CD4-positive, alpha-beta T cell (primary cell): ENCODE measurements at places on chromosomes 3 and 15. TPM values are rescaled to one million over a fixed set of nuclear protein-coding genes. Genes with fewer than 3 reads are reported as not detected.

DNA sequence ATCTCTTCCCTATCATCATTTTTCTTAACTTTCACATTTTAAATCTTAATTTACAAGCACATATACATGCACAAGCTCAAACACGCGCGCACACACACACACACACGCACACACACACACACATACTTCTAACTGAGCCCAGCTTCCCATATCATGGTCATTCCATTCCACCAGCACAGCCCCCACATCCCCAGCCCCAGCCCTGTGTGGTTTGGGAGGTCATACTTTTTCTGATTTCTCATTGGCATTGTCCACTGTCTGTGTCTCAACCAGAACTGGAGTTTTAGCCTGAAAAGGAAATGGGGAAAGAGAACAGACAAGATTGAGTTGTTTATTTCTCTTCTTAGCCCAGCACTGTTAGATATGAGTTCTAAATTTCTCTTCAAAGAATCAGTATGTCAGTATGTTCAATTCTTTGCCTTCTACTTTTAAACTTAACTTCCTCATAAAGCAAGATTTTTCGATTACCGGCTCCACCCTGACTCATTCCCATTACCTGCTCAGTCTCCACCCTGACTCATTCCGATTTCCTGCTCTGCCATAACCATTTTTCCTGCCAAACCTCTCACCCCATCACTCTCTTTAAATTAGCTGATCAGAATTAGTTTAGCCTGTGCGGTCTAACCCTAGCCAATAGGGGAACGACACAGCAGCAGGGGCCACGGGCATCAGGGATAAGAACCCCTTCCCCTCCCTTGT, 6.4 kb downstream of the IQCF1 start:
- H3K4me1 ChIP-seq = peaks cover 4% of the 10 kb centered on the region
- H3K4me3 ChIP-seq = no peak overlapping the region
- DNase-seq = no peak
- H3K27ac ChIP-seq = no peak overlapping the region
- peaks cover 8% of the 10 kb centered on the region for H3K27me3 ChIP-seq

DNA sequence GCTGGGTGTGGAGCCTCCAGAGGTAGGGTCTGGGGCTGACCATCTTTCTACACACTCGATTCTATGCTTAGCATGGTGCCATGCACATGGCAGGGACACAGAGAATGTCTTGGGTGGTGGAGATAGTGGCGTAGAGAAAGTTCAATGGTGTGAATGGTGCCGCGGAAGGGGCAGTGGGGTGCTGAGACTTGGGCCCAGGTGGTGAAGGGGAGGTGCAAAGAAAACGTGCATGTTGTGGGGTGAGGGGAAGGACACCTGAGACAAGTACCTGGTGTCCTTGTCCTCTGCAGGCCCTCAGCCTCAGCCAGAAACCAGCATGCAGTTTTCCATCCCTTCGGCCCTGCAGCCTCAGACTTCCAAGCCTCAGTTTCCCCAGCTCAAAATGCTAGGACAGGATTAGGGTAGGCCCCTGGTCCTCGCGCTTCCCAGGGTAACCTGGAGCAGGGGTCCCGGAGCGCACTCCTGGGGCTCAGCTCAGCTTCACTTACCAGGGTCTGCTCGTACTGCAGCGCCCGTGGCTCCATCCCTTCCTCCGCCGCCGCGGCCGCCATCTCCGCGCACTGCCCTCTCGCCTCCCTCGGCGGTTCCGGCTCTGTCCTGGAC, 375 bp downstream of the CLCN2 start:
- H3K27me3 ChIP-seq = no peaks in the 10 kb centered on the region
- no peaks in the 10 kb centered on the region for H3K36me3 ChIP-seq
- DNase-seq = no peak
- no peak overlapping the region for H3K27ac ChIP-seq

XRN1 gene
- 85.7 TPM for total RNA-seq

GRCh38 chr15:97875025-97875512, 85.4 kb upstream of the ARRDC4 start:
- no peaks in the 10 kb centered on the region for H3K36me3 ChIP-seq
- no peak overlapping the region for H3K4me3 ChIP-seq

C3orf33 gene
- 2.6 TPM for total RNA-seq

RBP2 gene
- not detected for total RNA-seq

DNA sequence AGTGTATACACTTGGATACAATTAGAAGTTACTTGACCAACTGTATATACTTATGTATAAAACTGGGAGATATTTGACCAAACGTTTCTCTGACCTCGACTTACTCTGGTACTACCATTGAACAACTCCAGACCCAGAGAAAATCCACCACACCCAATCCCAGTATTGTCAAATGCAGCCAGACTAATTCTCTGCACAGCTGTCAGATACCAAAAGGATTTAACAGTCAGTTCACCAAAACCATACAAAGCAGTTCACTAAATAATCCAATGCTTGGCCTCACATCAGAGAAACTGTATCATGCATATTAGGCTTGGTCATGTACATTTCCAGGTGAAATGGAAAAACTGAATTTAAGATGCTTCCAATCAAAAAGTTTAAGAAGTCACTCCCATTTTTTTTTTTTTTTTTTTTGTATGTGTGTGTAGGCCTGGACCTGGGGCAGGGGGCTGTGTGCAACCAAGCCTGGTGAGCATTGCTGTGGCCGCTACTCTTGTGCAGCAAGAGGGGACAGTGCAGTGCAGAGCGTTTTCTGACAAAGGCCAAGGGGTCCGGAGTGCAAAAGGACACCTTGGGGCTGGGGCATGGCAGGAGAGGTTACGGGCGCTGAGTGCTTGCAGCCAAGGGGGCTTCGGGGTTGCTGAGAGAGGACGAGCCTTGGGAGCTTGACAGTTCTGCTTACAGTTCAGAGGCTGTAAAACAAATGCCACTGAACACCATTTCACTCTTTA, 1.4 kb downstream of the TOMM70 start:
- peaks cover 2% of the 10 kb centered on the region for H3K36me3 ChIP-seq
- no peak for DNase-seq
- H3K4me3 ChIP-seq = peak overlapping the region; percentile 73

MYZAP gene
- total RNA-seq = 0.66 TPM

LRTM1 gene
- total RNA-seq = not detected

GRCh38 chr15:92579931-92580470, 75.6 kb downstream of the FAM174B start:
- H3K4me1 ChIP-seq = no peaks in the 10 kb centered on the region
- no peak overlapping the region for H3K27ac ChIP-seq
- H3K36me3 ChIP-seq = no peaks in the 10 kb centered on the region
- no peak overlapping the region for H3K4me3 ChIP-seq
- no peak for DNase-seq

CCR5 gene
- 1.4 TPM for total RNA-seq
